Uterine smooth muscle cell (primary cell): ENCODE measurements at places on chromosomes 1 and 21. TPM values are rescaled to one million over a fixed set of nuclear protein-coding genes. Genes with fewer than 3 reads are reported as not detected.

Gene CCDC28B
- 10.8 and 11.6 TPM in 2 replicates for total RNA-seq

Gene PPP1R12B
- total RNA-seq: 16.9 and 23.0 TPM in 2 replicates

Gene TMEM269
- under 0.01 and 0.12 TPM in 2 replicates for total RNA-seq

Gene LCE3D
- total RNA-seq: not detected in 2 replicates

Gene EPHA8
- total RNA-seq: not detected in 2 replicates

Gene PLA2G2D
- not detected in 2 replicates for total RNA-seq

Gene CELA3B
- not detected in 2 replicates for total RNA-seq

Gene FLG
- under 0.01 TPM in 1 of 2 replicates, not detected in the other for total RNA-seq

Gene TTC22
- not detected in 2 replicates for total RNA-seq

Gene PLPPR5
- 0.12 and 0.89 TPM in 2 replicates for total RNA-seq

Gene LIPI
- total RNA-seq: not detected in 2 replicates

Gene FCRL4
- not detected in 2 replicates for total RNA-seq

Gene AMPD1
- not detected in 2 replicates for total RNA-seq

Gene LCA5L
- total RNA-seq: 1.5 and 2.0 TPM in 2 replicates

Gene KPNA6
- 35.1 TPM in 2 replicates for total RNA-seq

Gene MFSD2A
- 4.9 and 5.9 TPM in 2 replicates for total RNA-seq

Gene MSH4
- total RNA-seq: 0.11 and 0.25 TPM in 2 replicates

Gene PEAR1
- total RNA-seq: 1.3 and 1.6 TPM in 2 replicates

Gene TRIM17
- 0.25 and 0.33 TPM in 2 replicates for total RNA-seq

Gene PLEKHA6
- total RNA-seq: 1.2 and 1.6 TPM in 2 replicates

Gene SPATA21
- total RNA-seq: not detected in 2 replicates

Gene AMY1C
- not detected in 2 replicates for total RNA-seq

Gene TMEM82
- total RNA-seq: not detected in 2 replicates

Gene CDC7
- 2.9 and 15.5 TPM in 2 replicates for total RNA-seq

Gene ALX3
- total RNA-seq: not detected in 2 replicates

Gene ATP1A4
- total RNA-seq: not detected in 2 replicates

Gene DESI2
- total RNA-seq: 51.9 and 53.3 TPM in 2 replicates

Gene OPRD1
- total RNA-seq: not detected in 2 replicates

Gene OR2T29
- not detected in 2 replicates for total RNA-seq

Gene TCEA3
- 6.8 and 10.4 TPM in 2 replicates for total RNA-seq

Gene EPS15
- total RNA-seq: 64.7 and 75.5 TPM in 2 replicates

Gene ANKRD34A
- 0.33 and 0.50 TPM in 2 replicates for total RNA-seq

Gene C1orf185
- total RNA-seq: not detected in 2 replicates

Gene FLG2
- total RNA-seq: under 0.01 TPM in 1 of 2 replicates, not detected in the other

Gene LYST
- 29.7 and 38.6 TPM in 2 replicates for total RNA-seq

Gene ST6GALNAC3
- 0.37 and 0.44 TPM in 2 replicates for total RNA-seq

Gene MPL
- not detected in 2 replicates for total RNA-seq

Gene PROK1
- not detected in 2 replicates for total RNA-seq

Gene SPATA45
- total RNA-seq: not detected in 2 replicates

Gene GNG4
- 2.7 and 3.0 TPM in 2 replicates for total RNA-seq

Gene GREM2
- 1.00 and 1.9 TPM in 2 replicates for total RNA-seq

Gene ADARB1
- 5.6 and 9.7 TPM in 2 replicates for total RNA-seq

Gene TMEM81
- total RNA-seq: 1.1 and 1.2 TPM in 2 replicates

Gene PLA2G5
- total RNA-seq: not detected in 2 replicates

Gene REN
- total RNA-seq: 0.62 and 0.77 TPM in 2 replicates

Gene FCRL1
- not detected in 2 replicates for total RNA-seq

Gene GSTM1
- total RNA-seq: 0.37 and 15.3 TPM in 2 replicates

Gene LYPD8
- not detected in 2 replicates for total RNA-seq

Gene CR1L
- not detected in 2 replicates for total RNA-seq
